Neural progenitor cell (in vitro differentiated cells): ENCODE measurements at places on chromosomes 3 and 15. TPM values are rescaled to one million over a fixed set of nuclear protein-coding genes. Genes with fewer than 3 reads are reported as not detected.

CTXN2 gene
- total RNA-seq: 0.03 and 0.60 TPM in 2 replicates

EBLN2 gene
- total RNA-seq: 11.6 and 15.3 TPM in 2 replicates

FAH gene
- total RNA-seq: 8.3 and 15.3 TPM in 2 replicates

RYR3 gene
- total RNA-seq: 2.1 and 4.4 TPM in 2 replicates

CHRD gene
- 2.3 and 6.8 TPM in 2 replicates for total RNA-seq

MRPL46 gene
- total RNA-seq: 17.8 and 20.4 TPM in 2 replicates

ZNF445 gene
- 28.3 and 29.7 TPM in 2 replicates for total RNA-seq

DNA sequence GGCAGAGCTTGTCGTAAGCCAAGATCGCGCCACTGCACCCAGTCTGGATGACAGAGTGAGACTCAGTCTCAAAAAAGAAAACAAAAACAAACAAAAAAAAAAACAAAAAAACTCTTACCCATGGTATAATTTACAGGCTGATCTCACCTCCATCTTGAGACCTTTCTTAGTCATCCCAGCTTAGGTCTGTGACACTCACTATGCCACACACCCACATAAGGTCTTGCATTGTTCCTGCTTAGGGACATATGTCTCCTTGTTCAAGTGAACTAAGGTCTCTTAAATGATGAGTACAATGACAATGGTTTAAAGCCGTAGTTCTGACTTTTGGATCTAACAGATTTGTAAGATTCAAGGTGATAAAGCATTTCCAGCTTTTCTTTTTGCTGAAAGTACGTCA is 360.2 kb upstream of the ARHGEF26 start:
- no peaks in the 10 kb centered on the region for H3K36me3 ChIP-seq
- no peaks in the 10 kb centered on the region for H3K4me1 ChIP-seq
- H3K27ac ChIP-seq: no peak overlapping the region
- no peaks in the 10 kb centered on the region for H3K27me3 ChIP-seq
- no peak overlapping the region for H3K4me3 ChIP-seq
- DNase-seq: no peak

GRCh38 chr3:69309814-69310213 is 76.1 kb downstream of the FRMD4B start:
- no peak overlapping the region for H3K27ac ChIP-seq
- peak; percentile 46 for DNase-seq
- H3K36me3 ChIP-seq: no peaks in the 10 kb centered on the region
- no peaks in the 10 kb centered on the region for H3K4me1 ChIP-seq
- no peak overlapping the region for H3K4me3 ChIP-seq

DNA sequence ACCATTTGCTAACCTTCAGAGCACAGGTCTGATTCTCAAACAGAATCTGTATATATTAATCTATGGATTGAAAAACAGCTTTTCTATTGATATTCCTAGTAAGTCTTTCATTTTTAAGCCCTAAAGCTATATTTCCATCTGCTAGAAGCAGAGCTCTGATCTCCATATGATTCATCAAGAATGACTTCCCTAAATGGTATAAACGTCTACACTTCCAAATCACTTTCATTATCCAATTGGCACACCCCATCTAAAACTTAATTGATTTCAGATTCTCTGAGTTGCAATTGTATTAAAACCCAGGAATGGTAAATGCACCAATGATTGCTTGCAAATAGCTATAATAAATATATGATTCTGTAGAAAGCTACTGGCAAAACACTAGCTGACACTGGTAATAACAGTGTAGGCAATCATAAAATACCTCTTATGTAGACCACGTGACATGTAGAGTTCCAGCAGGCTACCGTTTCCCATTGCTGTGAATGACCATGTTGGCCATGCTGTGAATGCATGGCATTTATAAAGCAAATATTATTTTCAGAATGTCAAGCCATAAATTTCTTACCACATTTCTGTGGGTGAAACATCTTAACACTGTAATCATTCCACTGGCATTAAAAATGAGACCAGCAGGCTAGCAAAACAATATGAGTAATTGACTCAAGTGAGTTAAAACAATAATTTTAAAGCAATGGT is 226.0 kb downstream of the ZMAT3 start:
- H3K4me3 ChIP-seq: no peak overlapping the region
- DNase-seq: no peak
- H3K36me3 ChIP-seq: no peaks in the 10 kb centered on the region
- no peaks in the 10 kb centered on the region for H3K4me1 ChIP-seq

DNA sequence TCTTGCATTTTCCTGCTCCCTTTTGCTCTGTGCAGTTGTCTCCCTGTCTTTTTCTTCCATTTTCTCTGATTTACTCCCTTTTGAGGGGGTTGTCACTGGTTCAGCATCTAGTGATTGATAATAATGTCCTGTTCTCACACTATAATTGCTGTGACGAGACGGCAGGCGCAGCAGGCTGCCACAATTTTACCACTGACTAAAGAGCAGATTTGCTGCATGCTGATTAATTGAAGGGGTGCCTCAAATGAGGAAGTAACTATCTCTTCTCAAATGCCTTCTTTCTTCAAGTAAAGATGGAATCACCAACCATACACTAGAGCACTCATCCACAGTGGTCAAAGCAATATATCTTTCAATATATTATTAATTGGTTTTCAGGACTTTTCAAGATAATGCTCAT is 219.3 kb downstream of the CBLB start:
- H3K4me1 ChIP-seq: no peaks in the 10 kb centered on the region
- H3K27ac ChIP-seq: no peak overlapping the region
- DNase-seq: no peak
- no peak overlapping the region for H3K4me3 ChIP-seq

DNA sequence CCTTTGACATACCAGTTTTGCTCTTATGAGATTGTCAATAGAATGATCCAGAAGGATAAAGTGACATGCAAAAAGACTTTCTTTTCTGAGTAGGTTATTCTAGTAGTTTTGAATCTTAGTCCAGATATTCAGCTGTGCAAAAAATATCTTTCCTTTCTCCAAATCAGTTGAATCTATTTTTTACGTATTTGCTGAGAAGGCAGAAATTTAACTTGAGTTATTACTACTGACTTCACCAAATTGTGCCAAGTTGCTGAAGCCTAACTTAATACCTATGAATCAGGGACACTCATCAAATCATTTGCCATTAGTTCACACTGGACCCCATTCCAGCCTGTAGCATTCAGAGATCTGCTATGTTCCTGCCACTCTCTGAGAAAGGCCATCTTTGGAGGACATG is 215.6 kb downstream of the EPHA6 start:
- H3K27ac ChIP-seq: no peak overlapping the region
- H3K36me3 ChIP-seq: no peaks in the 10 kb centered on the region
- H3K4me1 ChIP-seq: no peaks in the 10 kb centered on the region

DNA sequence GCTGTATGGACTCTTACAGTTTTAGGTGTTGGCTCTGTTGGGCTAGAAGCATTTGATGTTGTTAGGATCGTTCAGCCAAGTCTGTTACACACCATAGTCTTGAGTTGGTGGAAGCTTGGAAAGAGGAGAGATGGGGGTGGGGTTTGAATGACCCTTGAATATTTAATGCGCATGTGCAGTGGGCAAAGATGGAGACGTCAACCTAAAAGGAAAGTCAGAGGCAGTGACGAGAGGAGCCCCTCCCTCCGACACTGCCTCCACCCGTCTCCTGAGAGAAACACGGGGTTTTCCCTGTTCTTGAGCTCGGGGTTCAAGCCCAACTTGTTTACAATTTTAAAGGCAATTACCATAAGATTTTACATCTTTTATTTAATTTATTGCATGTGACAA is 311.4 kb downstream of the SHQ1 start:
- no peak overlapping the region for H3K27ac ChIP-seq
- no peak for DNase-seq
- peaks cover 4% of the 10 kb centered on the region for H3K27me3 ChIP-seq
- peaks cover 15% of the 10 kb centered on the region for H3K4me1 ChIP-seq
- no peak overlapping the region for H3K4me3 ChIP-seq
- no peaks in the 10 kb centered on the region for H3K36me3 ChIP-seq

DNA sequence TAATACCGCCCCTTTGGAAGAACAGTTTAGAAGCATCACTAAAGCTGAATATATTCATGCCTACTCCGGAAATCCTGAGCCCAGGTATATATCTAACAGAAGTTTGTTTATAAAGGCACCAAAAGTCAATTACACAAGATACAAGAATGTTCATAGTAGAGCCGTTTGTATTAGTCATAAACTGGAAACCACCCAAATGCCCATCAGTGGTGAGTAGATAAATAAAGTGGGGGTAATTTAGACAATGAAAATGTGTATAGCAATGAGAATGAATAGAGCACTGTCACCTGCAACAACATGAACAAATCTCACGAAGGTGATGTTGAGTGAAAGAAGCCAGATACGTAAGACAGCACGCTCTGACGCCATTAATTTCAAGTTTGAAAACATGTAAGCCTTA is 68.3 kb upstream of the GLCE start:
- no peak overlapping the region for H3K4me3 ChIP-seq
- no peak overlapping the region for H3K27ac ChIP-seq
- DNase-seq: no peak
- H3K27me3 ChIP-seq: peaks cover 61% of the 10 kb centered on the region
- H3K4me1 ChIP-seq: peaks cover 43% of the 10 kb centered on the region

- no peaks in the 10 kb centered on the region for H3K4me1 ChIP-seq
- H3K4me3 ChIP-seq: no peak overlapping the region
- no peak overlapping the region for H3K27ac ChIP-seq
- no peaks in the 10 kb centered on the region for H3K36me3 ChIP-seq
These were observed 480.5 kb downstream of the OTOL1 start for GRCh38 chr3:161977063-161977462.

- no peak overlapping the region for H3K4me3 ChIP-seq
- peaks cover 21% of the 10 kb centered on the region for H3K36me3 ChIP-seq
- H3K4me1 ChIP-seq: no peaks in the 10 kb centered on the region
- no peak overlapping the region for H3K27ac ChIP-seq
These were observed 53.1 kb downstream of the SLC4A7 start for GRCh38 chr3:27431116-27431515.

- no peak overlapping the region for H3K4me3 ChIP-seq
- no peaks in the 10 kb centered on the region for H3K36me3 ChIP-seq
- no peaks in the 10 kb centered on the region for H3K27me3 ChIP-seq
- no peak overlapping the region for H3K27ac ChIP-seq
These were observed 154.5 kb upstream of the TBL1XR1 start for GRCh38 chr3:177351757-177352158.

- H3K4me3 ChIP-seq: no peak overlapping the region
- DNase-seq: no peak
- no peaks in the 10 kb centered on the region for H3K36me3 ChIP-seq
- no peak overlapping the region for H3K27ac ChIP-seq
These were observed 320.9 kb upstream of the RASGRP1 start for GRCh38 chr15:38885471-38885952.

DNA sequence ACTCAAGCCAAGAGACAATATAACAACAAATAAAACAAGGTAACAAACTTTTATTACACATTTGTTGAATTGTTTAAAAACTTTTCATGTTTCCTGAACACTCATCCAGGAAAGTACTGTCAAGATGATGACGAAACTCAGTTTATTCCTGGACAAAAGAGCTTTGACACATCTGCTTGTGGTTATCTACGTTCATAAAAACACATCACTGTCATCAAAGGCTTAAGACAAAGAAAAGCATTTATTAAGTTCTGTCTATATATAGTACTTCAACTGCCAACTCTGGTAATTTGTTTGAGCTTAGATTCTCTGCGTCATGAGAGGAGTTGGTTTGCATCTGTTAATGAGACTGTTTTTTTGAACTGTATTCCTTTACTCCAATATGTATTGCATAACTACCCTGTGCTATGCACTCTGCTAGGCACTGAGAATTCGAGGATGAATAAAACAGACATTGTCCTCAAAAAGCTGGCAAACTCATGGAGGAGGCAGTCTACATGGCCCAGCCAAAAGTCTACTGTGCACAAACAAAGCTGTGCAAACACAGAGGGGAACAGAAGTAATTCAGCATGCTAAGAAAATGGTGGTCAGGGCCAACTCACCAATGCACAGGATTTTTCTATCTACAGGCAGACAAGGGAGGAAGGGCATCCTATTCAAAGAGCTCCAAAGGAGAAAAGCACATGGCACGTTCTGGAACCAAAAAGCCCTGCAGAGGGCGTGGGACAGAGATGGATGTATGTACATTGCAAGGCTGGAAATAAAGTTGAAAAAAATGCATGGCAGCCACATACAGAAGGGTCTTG is 21.5 kb downstream of the PLD1 start:
- no peak overlapping the region for H3K27ac ChIP-seq
- no peaks in the 10 kb centered on the region for H3K36me3 ChIP-seq

DNA sequence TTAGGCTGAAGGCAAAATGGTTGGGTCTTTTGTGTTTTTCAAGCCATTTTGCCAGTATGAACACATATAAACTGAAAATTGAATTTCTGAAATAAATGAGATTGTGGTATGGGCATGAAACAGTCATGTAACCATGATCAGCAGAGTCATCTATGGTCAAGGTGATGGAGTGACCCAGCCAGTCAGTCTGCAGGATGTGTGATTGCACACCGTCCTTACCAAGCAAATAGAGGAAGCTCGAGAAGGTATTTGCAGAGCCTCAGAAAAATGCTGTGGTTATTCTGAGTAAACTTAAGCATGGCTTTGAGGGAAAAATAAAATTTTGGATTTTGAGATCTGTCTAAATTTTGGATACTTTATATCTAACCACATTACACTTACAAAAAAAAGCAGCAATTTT is 95.9 kb upstream of the RNF7 start:
- H3K36me3 ChIP-seq: no peaks in the 10 kb centered on the region
- H3K27me3 ChIP-seq: no peaks in the 10 kb centered on the region
- no peaks in the 10 kb centered on the region for H3K4me1 ChIP-seq
- H3K27ac ChIP-seq: no peak overlapping the region

DNA sequence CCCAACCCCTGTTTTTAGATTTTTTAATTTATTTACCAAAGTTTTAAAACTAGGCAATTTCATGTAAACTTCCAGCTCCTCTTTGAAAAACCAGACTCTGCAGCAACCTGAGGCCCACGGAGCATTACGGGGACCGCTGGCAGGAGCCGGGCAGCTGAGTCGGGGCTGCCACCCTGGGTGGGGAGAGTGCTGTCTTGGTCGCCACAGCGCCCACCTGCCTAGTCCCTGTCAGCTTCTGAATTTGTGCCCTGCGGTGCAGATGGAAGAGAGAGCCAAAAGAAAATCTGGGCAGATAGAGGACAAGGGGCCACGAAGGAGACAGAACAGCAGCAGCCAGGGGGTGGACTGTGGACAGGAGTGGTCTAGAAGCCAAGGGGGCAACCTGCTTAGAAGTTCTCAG is 34.6 kb downstream of the PXYLP1 start:
- H3K36me3 ChIP-seq: no peaks in the 10 kb centered on the region
- H3K27ac ChIP-seq: no peak overlapping the region
- DNase-seq: no peak
- H3K27me3 ChIP-seq: no peaks in the 10 kb centered on the region
- H3K4me3 ChIP-seq: no peak overlapping the region

- no peaks in the 10 kb centered on the region for H3K36me3 ChIP-seq
- DNase-seq: no peak
- H3K4me3 ChIP-seq: no peak overlapping the region
- no peaks in the 10 kb centered on the region for H3K27me3 ChIP-seq
These were observed 134.9 kb downstream of the FEZF2 start for GRCh38 chr3:62238431-62238830.

GRCh38 chr15:82312586-82313349 is 36.5 kb downstream of the GOLGA6L10 start:
- no peaks in the 10 kb centered on the region for H3K4me1 ChIP-seq
- H3K4me3 ChIP-seq: no peak overlapping the region
- H3K27ac ChIP-seq: no peak overlapping the region
- H3K36me3 ChIP-seq: no peaks in the 10 kb centered on the region
- DNase-seq: no peak

GRCh38 chr15:101115393-101115785 is 136.5 kb downstream of the CHSY1 start:
- DNase-seq: no peak
- H3K4me3 ChIP-seq: no peak overlapping the region
- peaks cover 2% of the 10 kb centered on the region for H3K4me1 ChIP-seq
- H3K36me3 ChIP-seq: no peaks in the 10 kb centered on the region
- no peaks in the 10 kb centered on the region for H3K27me3 ChIP-seq
